ENCODE measurements at places on chromosomes 5 and 9. TPM values are rescaled to one million over a fixed set of nuclear protein-coding genes. Genes with fewer than 3 reads are reported as not detected.

ZBTB34 gene
- total RNA-seq: 7.9 TPM

SLC6A7 gene
- total RNA-seq: not detected

CTSV gene
- 0.17 TPM for total RNA-seq

HACD4 gene
- 2.0 TPM for total RNA-seq

CCDC107 gene
- total RNA-seq: 17.9 TPM

Measured in smooth muscle cell of the pulmonary artery (primary cell).